H4 (cell line): ENCODE measurements at places on chromosomes 5 and 9. TPM values are rescaled to one million over a fixed set of nuclear protein-coding genes. Genes with fewer than 3 reads are reported as not detected.

The TMEM203 gene
- total RNA-seq = 63.4 and 69.8 TPM in 2 replicates

The NXNL2 gene
- total RNA-seq = not detected in 2 replicates

- peak; percentile 91 for DNase-seq
Observed at GRCh38 chr5:116574367-116575325, at the start of gene SEMA6A. TSS of gene SEMA6A (minus strand) at chr5:116574823. CDS start at chr5:116504944, 69,879 bp downstream.

DNA sequence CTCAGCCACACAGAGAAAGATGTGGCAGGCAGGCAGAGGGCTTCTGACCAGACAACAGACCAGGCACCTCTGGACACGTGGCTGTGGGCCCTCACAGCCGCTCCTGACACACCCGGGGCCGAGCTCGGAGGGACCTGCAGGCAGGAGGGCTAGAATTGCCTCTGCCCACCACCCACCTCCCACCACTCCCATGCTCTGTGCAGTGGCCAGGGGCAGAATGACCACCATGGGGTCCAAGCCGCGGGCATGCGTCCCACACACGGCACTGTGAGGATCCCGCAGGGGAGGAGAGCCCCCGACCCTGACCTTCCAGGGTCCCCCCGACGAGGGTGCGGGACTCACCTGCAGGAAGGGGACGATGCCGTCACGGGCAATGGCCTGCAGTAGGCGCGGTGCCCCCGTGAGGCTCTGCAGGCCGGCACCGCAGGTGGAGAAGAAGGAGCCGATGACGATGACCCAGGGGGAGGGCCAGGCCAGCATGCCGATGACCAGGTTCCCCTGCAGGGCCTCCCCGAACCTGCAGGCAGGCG is 34.3 kb downstream of the SLC12A7 start:
- DNase-seq = no peak

- DNase-seq = peak; percentile 100
Observed at GRCh38 chr5:38783011-38783561, 62.7 kb upstream of the OSMR start.

DNA sequence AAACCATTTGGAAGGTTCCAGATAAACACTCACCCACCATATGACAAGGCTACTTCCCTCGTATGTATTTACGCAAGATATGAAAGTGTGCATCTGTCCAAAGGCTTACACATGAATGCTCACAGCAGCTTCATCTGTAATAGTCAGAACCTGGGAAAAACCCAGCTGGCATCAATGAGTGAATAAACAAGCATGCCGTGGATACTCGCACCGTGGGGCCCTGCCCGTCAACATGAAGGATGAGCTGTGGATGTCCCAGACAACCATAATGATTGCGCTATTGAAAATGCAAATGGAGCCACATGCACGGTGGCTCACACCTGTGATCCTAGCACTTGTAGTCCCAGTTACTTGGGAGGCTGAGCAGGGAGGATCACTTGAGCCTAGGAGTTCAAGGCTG is 60.6 kb upstream of the FCN1 start:
- no peak for DNase-seq

DNA sequence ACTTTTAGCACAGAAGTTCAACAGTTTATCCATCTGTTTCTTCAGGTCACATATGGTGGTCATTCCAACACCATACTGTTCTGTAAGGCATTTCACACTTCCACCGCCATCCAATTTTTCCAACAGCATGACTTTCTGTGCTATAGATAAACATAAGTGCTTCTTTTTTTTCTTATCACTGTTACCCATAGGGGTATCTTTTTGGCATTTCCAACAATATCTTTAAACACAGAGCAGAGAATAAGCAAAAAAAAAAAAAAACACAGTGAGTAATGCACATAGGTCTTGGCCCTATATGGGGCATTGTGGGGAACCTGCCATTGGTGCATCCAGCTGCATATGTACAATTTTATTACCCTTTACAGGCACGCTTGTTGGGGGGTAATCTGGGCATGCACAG is 12.2 kb upstream of the ZNF367 start:
- DNase-seq = no peak

The LHX6 gene
- total RNA-seq = 0.90 and 1.4 TPM in 2 replicates

The LCN9 gene
- not detected in 2 replicates for total RNA-seq
